ENCODE measurements at places on chromosomes 2 and 18. TPM values are rescaled to one million over a fixed set of nuclear protein-coding genes. Genes with fewer than 3 reads are reported as not detected.

DNA sequence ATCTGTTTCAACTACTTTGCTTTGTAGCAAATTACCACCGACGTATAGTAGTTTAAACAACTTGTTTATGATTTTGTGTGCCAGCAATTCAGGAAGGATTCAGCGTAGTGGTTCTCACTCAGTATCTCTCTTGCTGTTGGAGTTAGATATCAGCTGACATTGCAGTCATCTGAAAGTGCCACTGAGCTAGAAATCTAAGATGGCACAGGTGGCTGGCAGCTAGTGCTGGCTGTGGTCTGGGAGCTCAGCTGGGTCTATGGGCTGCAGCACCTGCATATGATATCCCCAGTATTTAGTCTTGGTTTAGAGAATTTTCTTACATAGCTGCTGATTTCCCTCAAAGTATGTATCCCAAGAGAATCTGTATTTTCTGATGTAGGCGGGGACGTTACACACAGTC, 235.6 kb downstream of the SCG2 start:
- no peaks in the 10 kb centered on the region for H3K36me3 ChIP-seq
- H3K4me3 ChIP-seq = no peak overlapping the region
- no peak overlapping the region for H3K27ac ChIP-seq
- no peaks in the 10 kb centered on the region for H3K27me3 ChIP-seq
- H3K4me1 ChIP-seq = no peaks in the 10 kb centered on the region

DNA sequence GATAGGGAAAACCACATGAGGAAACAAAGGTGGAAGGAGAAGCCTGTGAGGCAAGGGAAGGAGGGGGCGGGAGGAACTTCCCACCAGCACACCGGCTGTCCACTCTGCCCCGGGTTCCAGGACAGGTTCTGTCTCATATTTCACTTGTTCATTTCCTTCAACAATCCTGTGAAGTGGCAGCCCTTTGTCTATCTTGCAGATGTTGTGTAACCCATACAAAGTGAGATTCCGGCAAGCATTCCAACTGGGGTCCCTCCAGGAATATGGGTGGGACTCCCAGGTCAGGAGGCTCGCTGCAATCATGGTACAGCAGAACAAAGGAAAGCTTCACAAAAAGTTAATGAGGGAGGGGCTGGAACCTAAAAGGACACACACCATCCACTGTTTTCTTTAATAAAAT, 271.3 kb upstream of the PXDN start:
- no peak for DNase-seq
- no peaks in the 10 kb centered on the region for H3K4me1 ChIP-seq
- no peaks in the 10 kb centered on the region for H3K36me3 ChIP-seq
- H3K4me3 ChIP-seq = no peak overlapping the region
- H3K27me3 ChIP-seq = no peaks in the 10 kb centered on the region
- no peak overlapping the region for H3K27ac ChIP-seq

DNA sequence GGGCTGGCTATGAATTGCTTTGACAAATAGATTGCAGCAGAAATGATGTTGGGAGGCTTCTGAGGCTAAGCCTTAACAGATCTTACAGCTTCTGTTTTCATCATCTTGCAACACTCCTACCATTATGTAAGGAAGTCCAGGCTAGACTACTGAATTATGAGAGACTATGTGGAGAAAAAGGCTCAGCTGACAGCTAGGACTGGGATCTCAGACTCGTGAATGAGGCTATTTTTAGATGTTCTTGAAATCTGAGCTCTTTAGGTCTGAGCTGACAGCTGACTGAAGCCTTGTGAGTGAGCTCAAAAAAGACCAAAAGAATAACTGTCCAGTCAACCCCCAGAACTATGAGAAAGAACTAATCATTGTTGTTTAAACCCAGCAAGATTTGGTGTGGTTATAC, 70.3 kb downstream of the VWC2L start:
- H3K27me3 ChIP-seq = no peaks in the 10 kb centered on the region
- H3K27ac ChIP-seq = no peak overlapping the region
- H3K4me3 ChIP-seq = no peak overlapping the region
- DNase-seq = no peak
- H3K4me1 ChIP-seq = no peaks in the 10 kb centered on the region
- H3K36me3 ChIP-seq = no peaks in the 10 kb centered on the region

DNA sequence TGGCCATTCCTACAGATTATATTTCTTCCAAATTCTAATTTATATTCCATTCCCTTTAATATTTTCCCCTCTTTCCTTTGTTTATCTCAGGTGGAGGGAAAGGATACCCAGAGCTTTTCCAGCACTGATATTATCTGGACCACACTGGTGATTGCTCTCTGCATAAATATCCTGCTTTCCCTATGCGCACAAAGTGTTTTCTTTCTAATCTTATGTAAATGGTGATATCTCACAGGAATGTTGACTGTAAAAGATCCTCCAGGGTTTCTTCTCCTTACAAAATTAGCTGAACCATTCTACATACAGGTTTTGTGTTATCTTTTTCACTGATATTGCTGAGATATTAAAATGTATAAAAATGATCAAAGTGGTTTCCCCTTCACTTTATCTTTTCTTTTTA, 59.1 kb upstream of the GALNT13 start:
- no peak for DNase-seq
- H3K27me3 ChIP-seq = no peaks in the 10 kb centered on the region
- H3K4me3 ChIP-seq = no peak overlapping the region
- no peak overlapping the region for H3K27ac ChIP-seq
- no peaks in the 10 kb centered on the region for H3K4me1 ChIP-seq
- H3K36me3 ChIP-seq = no peaks in the 10 kb centered on the region

DNA sequence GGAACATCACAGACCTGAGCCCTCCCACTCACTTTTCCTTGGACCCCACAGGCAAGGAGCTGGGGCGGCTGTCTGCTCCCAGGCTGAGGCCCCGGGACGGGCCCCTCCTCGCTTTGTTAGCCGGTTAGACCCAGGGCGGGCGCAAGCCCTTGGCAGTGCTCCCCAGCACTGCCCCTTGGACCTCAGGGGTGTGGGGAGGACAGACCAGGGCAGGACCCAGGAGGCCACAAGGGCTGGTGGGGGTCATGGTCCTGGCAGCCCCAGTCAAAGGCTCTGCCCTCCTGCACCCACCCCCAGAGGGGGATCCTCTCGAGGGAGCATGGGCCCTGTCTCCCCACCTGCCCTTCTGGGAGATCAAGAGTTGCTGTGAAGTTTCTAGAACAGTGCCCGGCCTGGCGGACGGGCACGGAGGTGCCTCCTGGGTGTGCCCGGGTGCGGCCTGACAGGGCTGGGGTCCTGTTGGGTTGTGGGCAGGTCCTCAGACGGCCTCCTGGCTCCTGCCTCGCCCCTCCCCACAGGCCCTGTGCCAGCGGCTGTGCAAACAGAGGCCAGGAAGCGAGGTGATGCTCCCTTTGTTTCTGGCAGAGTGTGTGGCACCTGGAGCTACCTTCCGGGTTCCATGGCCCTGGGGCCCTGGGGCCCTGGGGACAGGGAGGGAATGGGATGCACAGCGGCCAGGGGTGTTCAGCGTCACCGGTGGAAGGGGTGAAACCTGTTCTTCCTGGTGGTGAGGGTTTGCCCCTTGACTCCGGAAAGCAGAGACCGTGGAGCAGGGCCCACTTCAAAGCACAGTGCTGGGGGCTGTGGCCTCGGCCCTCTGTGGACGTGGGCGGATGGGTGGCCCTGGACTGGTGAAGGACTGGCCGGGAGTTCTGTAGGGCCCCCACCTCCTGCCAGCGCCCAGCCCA, 2.9 kb upstream of the GAL3ST2 start:
- H3K4me1 ChIP-seq = peaks cover 8% of the 10 kb centered on the region
- no peak overlapping the region for H3K4me3 ChIP-seq

GRCh38 chr18:54961016-54961423, 1.8 kb upstream of the CCDC68 start:
- H3K36me3 ChIP-seq = peaks cover 1% of the 10 kb centered on the region
- DNase-seq = no peak
- H3K4me1 ChIP-seq = peaks cover 2% of the 10 kb centered on the region
- no peak overlapping the region for H3K4me3 ChIP-seq
- peaks cover 66% of the 10 kb centered on the region for H3K27me3 ChIP-seq

- no peak overlapping the region for H3K27ac ChIP-seq
- no peaks in the 10 kb centered on the region for H3K27me3 ChIP-seq
- H3K4me1 ChIP-seq = no peaks in the 10 kb centered on the region
- no peak for DNase-seq
Observed at GRCh38 chr18:69035756-69036155, 237.9 kb downstream of the CCDC102B start.

DNA sequence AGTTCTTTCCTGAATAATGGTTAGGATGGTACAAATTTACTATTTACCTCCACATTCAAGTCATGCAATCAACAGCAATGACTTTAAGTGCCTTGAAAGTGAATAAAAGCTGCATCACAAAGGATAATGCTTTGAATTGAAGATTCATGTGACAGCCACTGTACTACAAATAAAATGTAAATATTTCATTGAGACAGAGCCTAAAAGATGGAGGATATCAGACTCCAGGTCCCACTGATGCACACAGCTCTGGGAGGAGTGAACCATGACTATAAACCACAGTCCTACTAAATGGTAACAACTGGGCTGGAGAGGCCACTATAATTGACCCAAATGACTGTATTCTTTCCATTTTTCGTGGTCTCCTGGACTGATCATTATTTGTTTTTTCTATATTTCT, 576.9 kb downstream of the ADCYAP1 start:
- no peak overlapping the region for H3K4me3 ChIP-seq
- H3K36me3 ChIP-seq = no peaks in the 10 kb centered on the region
- H3K27me3 ChIP-seq = no peaks in the 10 kb centered on the region
- no peak for DNase-seq
- H3K27ac ChIP-seq = no peak overlapping the region

DNA sequence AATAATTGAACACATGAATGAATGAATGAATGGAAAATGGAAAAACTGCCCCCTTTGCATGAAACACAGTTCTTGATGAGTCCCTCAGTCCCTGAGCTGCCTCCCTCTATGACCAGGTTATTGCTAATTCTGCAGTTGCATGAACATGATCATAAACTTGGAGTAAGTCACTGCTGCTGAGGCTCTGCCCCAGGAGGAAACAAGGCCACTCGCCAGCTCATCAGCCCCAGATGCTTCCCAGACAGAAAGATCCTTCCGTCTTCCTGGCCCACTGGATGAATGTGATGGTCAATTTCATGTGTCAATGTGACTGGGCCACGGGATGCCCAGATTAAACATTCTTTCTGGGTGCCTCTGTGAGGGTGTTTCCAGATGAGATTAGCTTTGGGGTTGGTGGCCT, 16.4 kb downstream of the GPR45 start:
- no peak overlapping the region for H3K27ac ChIP-seq
- H3K36me3 ChIP-seq = no peaks in the 10 kb centered on the region
- no peaks in the 10 kb centered on the region for H3K4me1 ChIP-seq
- H3K27me3 ChIP-seq = peaks cover 4% of the 10 kb centered on the region
- H3K4me3 ChIP-seq = no peak overlapping the region

DNA sequence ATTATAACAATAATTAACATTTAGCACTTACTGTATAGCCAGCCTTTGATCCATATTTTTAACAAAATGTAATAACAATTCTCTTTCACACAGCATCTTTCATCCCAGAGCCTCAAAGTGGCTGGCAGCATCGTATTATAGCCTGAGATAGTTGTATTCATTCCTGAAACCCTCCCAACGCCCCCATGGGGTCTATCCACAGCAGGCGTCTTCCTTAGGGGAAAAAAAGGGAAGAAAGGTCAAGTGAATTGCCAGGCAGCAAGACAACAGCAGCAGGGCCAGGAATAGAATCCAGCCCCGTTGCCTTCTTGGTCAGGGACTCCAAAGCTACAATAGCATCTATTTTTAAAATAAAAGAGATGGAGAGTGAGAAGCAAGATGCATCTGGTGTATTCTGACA, 424.4 kb upstream of the ID2 start:
- no peak overlapping the region for H3K27ac ChIP-seq
- no peak overlapping the region for H3K4me3 ChIP-seq
- H3K4me1 ChIP-seq = no peaks in the 10 kb centered on the region
- no peaks in the 10 kb centered on the region for H3K36me3 ChIP-seq

DNA sequence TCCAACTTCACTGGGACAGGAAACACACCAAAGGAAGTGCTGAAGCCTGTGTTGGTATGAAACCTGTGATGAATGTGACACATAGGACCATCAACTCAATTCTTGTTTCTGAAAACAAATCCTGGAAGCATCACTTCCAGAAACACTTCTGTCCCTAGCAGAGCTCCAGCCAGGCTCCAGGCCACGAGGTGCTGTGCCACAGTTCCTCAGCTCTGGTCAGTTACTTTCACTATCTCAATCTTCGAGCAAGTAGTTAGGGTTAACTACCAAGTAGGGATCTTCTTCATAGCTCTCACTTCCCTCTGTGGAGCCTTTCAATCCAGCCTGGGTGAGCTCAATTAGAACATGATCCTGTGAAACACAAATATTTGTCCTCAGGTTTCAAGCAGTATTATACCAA, 3.6 kb upstream of the LCT start:
- no peaks in the 10 kb centered on the region for H3K27me3 ChIP-seq
- peaks cover 36% of the 10 kb centered on the region for H3K4me1 ChIP-seq
- no peak overlapping the region for H3K4me3 ChIP-seq
- peak overlapping the region; percentile 48 for H3K27ac ChIP-seq

- no peaks in the 10 kb centered on the region for H3K27me3 ChIP-seq
- no peaks in the 10 kb centered on the region for H3K4me1 ChIP-seq
- H3K4me3 ChIP-seq = no peak overlapping the region
- H3K36me3 ChIP-seq = no peaks in the 10 kb centered on the region
- DNase-seq = no peak
Observed at GRCh38 chr2:10370390-10370789, 67.7 kb downstream of the HPCAL1 start.

DNA sequence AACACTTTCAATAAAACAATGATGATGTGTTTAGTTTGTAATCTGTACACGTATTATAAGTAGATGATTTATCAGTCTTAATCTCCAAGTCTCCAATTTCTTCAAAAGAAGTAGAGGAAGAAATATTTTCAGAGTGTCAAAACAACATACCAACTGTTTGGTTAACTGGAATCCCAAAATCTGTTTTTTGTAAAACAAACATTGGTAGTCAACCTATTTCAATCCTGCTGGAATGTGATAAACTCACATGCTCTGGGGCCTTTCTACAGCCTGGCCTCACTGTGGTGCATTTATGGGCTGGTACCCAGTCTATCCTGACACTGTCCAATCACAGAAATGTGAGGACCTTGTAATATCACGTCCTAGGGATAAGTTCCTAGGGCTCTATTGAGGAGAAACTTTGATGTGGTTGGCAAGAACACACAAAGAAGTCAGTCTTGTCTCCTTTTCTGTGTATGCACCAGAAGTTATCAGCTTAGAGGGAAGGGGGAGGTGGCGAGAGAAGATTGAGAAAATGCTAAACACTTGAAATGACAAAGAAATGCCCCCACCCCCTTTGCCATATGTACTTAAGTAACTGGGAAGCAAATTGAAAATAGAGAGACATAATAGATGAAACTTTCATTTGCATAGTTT, 47.2 kb downstream of the PRKRA start:
- peaks cover 7% of the 10 kb centered on the region for H3K36me3 ChIP-seq
- H3K4me3 ChIP-seq = peak overlapping the region; percentile 56
- H3K27me3 ChIP-seq = peaks cover 2% of the 10 kb centered on the region
- H3K4me1 ChIP-seq = peaks cover 54% of the 10 kb centered on the region
- peak overlapping the region; percentile 86 for H3K27ac ChIP-seq

DNA sequence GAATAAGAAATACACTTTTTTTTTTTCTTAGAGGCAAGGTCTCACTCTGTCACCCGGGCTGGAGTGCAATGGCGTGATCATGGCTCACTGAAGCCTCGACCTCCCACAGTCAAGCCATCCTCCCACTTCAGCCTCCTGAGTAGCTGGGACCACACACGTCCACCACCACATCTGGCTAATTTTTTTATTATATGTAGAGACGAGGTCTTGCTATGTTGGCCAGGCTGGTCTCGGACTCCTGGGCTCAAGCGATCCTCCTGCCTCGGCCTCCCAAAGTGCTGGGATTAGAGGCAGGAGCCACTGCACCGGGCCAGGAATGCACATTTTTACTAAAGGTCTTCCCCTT, 2.4 kb downstream of the TGOLN2 start:
- DNase-seq = no peak
- H3K27me3 ChIP-seq = no peaks in the 10 kb centered on the region
- peak overlapping the region; percentile 92 for H3K4me3 ChIP-seq
- H3K27ac ChIP-seq = peak overlapping the region; percentile 100
- peaks cover 73% of the 10 kb centered on the region for H3K36me3 ChIP-seq

Gene ZBTB7C
- not detected for total RNA-seq

Gene HOXD9
- not detected for total RNA-seq

Gene TNS1
- total RNA-seq = 1.4 TPM

Gene TMEFF2
- not detected for total RNA-seq

Measured in activated CD8-positive, alpha-beta memory T cell treated with anti-CD3 and anti-CD28 coated beads, Interleukin-2, amount 10 ng/mL, durations not matched to agents 7 days and 5 days (primary cell).